ENCODE measurements at places on chromosomes 5 and 9.

DNA sequence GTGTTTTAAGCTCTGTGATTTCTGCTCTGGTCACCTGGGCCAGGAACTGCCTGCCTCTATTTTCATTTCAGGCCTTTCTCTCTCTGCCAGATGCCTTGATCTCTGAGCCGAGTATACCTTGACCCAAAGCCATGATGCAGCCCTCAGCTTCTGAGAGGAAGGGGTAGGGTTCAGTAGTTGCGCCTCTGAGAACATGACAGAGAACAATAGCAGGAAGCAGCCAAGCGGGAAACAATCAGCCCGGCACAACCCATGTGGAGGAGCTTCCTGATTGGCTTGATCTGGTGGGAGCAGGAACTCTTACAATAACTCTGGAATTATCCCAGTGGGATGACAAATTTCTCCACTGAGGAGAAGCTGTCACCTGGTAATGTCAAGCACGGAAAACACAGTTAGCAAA lies 127.4 kb downstream of the PALM2AKAP2 start:
- DNase-seq: no peak

- DNase-seq: no peak
Measured at GRCh38 chr5:127863161-127863560, 160.0 kb downstream of the CCDC192 start.

DNA sequence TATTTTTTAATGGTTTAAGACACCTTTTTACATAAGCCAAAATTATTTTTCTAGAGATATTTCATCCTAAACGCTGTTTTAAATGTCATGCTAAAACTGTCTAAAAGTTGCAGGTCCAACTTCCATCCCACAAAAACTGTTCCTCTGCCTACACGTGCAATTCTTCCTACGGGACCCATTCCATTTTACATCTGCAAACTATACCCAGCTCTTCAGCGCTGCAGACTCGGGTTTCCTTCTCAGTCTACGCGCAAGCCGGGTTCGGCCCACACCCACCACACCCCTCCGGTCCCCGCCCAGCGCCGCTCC lies 8.7 kb downstream of the RANBP6 start:
- DNase-seq: no peak

- no peak for DNase-seq
Measured at GRCh38 chr5:1314564-1314982, 19.7 kb upstream of the TERT start.

DNA sequence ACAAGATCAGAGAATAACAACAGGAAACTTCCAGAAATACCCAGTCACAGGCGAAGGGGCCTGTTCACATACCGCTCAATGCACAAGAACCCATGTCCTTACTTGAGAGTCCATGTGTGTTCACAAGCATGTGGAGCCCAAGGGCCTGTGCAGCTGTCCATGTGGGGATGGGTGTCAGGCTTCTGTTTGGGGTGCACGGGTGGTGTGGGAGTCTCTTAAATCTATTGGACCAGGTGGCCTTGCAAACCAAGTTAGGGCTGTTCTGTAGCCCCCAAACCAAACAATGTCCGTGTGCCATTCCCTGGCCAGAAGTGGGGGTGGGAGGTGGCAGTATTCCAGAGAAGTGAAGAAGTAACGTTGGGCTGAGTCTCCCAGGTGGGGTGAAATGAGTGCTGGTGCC lies 222.3 kb downstream of the PBX3 start:
- DNase-seq: no peak

Measured in stimulated activated CD8-positive, alpha-beta memory T cell treated with anti-CD3 and anti-CD28 coated beads, Interleukin-7, amount 100 ng/mL, for 4 hours (primary cell).